Epithelial cell of umbilical artery (primary cell): ENCODE measurements at places on chromosomes 3 and 15. TPM values are rescaled to one million over a fixed set of nuclear protein-coding genes. Genes with fewer than 3 reads are reported as not detected.

The GRM7 gene
- total RNA-seq: 0.30 TPM in 1 of 2 replicates, not detected in the other

The COL8A1 gene
- total RNA-seq: 69.2 and 518 TPM in 2 replicates

The ZNF501 gene
- total RNA-seq: 3.2 and 5.8 TPM in 2 replicates

The TBC1D2B gene
- total RNA-seq: 21.4 and 27.5 TPM in 2 replicates

The TRPM1 gene
- total RNA-seq: under 0.01 TPM in 1 of 2 replicates, not detected in the other

The ITIH3 gene
- not detected in 2 replicates for total RNA-seq

The SPCS1 gene
- 50.3 and 52.0 TPM in 2 replicates for total RNA-seq

The CFAP92 gene
- total RNA-seq: not detected in 2 replicates

The UBR1 gene
- total RNA-seq: 24.7 and 33.1 TPM in 2 replicates

The PIF1 gene
- 7.5 and 12.6 TPM in 2 replicates for total RNA-seq

The GLDN gene
- under 0.01 TPM in 1 of 2 replicates, not detected in the other for total RNA-seq

The GMNC gene
- total RNA-seq: under 0.01 TPM in 1 of 2 replicates, not detected in the other

The RAB6B gene
- 0.32 and 0.61 TPM in 2 replicates for total RNA-seq

The INTS14 gene
- 36.7 and 43.2 TPM in 2 replicates for total RNA-seq

The RTP1 gene
- not detected in 2 replicates for total RNA-seq
